ENCODE measurements at places on chromosomes 3 and 15.

GRCh38 chr3:126797563-126797962, 93.5 kb downstream of the CHCHD6 start:
- no peak for DNase-seq

GRCh38 chr15:57384816-57385215, 8.5 kb downstream of the CGNL1 start:
- no peak for DNase-seq

- DNase-seq: no peak
These were observed 119.4 kb upstream of the NPHP3 start for GRCh38 chr3:132841621-132842020.

DNA sequence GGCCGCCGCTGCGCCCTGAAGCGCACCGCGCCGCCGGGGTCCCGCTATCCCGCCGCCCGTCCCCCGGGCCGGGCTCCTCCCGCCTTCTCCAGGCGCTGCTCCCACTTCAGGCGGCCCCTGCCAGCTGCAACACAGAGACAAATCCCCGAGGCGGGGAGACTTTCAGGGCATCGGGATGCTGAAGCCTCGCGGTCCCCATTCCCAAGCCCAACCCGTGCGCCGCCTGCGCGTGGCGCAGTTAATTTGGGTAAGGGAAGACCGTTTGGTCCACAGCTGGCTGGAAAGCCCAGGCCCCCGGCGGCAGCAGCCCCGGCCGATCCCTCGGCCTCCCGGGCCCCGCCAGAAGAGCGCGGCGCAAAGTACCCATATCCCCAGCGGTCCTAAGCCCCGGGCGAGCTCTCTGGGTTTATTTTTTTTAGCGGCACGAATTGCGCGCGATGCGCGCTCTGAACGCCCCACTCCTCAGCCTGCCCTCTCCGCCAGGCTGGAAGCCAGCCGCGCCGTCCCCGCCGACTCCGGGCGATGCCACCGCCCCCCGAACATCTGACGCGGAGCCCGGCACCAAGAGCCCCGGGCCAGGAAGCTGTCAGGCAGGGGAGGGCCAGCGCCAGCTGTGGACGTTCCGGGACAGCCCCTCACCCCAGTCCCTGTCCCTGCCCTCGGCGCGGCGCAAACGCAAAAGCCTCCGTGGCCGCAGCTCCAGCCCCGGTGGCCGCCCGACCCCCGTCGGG, 517 bp downstream of the FBN1 start:
- no peak for DNase-seq

GRCh38 chr3:101158374-101158773, 162.0 kb downstream of the IMPG2 start:
- no peak for DNase-seq

DNA sequence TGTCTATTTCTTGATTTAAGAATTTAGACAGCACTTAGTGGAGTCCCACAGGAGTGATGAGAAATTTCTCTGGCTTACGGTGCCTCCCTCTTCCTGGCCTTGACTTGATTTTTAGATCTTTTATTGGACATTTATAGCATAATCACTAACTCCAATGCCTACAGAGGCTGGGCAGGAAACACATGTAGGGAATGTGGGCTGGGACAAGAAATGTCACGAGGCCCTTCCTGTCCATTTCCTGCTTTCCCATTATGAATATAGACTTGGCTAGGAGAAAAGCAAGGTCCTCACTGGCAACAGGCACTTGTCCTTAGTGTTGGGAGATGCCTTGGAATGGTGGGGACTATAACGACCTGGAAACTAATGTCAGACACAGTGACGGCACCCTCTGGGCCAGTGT, 100.3 kb downstream of the MYLK start:
- no peak for DNase-seq

GRCh38 chr3:184639351-184639750, 72.5 kb downstream of the MAGEF1 start:
- DNase-seq: no peak

GRCh38 chr15:48090115-48090514, 30.7 kb upstream of the SLC24A5 start:
- no peak for DNase-seq

DNA sequence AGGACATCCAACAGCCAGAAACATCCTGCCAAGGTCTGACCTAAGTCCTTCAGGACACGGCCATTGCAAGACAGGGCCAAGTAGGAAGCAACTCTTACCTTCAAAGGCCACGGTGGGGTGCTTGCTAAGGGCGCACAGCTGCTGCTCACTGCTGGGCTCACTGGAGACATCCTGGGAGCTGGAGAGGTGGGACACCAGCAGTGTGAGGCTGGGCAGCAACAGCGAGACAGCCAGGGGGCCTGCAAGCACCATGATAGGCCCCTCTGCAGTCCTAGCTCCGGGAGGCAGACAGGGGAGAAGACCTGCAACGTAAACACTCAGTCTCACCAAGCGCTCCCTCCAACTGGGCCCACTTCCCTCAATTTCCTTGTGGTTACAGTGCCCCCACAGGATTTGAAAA, 79.2 kb downstream of the SEMA5B start:
- DNase-seq: no peak

DNA sequence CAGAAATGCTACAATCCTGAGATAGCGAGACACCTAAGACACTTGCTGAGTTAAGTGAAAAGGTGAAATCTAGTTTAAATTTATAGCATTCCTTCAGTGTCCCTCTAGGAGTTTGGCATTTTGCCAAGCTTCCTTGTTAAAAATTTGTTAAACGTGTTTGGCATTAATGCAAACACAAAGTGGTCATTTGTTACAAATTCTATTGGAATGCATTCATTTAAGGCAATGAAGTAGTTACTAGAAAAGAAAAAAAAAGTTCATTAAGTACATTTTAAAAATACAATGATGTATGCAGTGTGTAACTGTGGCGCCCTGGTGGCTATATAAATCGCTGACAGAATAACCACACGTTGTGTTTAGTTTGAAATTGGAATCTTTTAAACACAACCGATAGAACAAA, 31.3 kb upstream of the WNT5A start:
- DNase-seq: no peak

- DNase-seq: no peak
These were observed 15.4 kb upstream of the MSL2 start for GRCh38 chr3:136211547-136211946.

- DNase-seq: no peak
These were observed 10.7 kb downstream of the GORASP1 start for GRCh38 chr3:39096775-39097174.

- peak; percentile 32 for DNase-seq
These were observed 59.0 kb downstream of the RORA start for GRCh38 chr15:61169904-61170695.

- no peak for DNase-seq
These were observed 287.3 kb downstream of the GABRG3 start for GRCh38 chr15:27258287-27258686.

GRCh38 chr3:190323246-190323626, 990 bp upstream of the CLDN1 start:
- no peak for DNase-seq

DNA sequence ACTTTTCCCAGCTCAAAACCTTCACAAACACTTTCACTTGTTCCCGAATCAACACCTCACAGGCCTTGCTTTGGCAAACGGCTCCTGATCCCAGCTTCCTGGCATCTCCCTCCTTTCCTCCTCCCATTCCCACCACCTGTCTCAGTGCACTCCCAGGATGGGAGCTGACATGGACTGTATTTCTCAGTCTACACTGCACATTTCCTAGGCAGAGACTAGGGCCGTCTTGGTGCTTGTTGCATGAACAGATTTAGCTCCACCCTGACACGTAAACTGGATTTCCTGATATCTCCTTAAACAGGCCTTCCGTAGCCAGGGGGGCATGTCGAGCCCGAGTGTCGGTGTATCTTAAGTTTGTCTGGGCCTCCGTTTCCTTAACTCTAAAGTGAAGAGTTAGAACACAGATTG, 790 bp upstream of the WHAMM start:
- no peak for DNase-seq

GRCh38 chr3:190155752-190156151, 35.1 kb upstream of the P3H2 start:
- no peak for DNase-seq

GRCh38 chr3:197007296-197007940, 22.2 kb downstream of the MELTF start:
- no peak for DNase-seq

DNA sequence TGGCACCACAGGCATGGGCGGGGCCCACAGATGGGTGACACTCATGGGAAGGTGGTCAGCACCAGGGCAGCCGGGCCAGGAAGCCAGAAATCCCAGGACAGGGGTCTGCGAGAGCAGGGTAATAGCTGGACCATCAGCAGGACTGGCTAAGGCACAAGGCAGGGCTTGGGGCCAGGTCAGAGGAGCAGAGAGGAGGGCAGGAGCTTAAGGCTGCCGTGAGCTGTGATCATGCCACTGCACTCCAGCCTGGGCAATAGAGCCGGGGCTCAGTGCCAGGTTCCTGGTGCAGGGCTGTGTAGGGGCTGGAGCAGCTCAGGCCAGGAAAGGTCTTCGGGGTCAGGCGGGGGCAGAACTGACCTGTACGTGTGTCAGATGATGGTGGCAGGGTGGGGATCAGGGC, 64.2 kb upstream of the LINGO1 start:
- no peak for DNase-seq

DNA sequence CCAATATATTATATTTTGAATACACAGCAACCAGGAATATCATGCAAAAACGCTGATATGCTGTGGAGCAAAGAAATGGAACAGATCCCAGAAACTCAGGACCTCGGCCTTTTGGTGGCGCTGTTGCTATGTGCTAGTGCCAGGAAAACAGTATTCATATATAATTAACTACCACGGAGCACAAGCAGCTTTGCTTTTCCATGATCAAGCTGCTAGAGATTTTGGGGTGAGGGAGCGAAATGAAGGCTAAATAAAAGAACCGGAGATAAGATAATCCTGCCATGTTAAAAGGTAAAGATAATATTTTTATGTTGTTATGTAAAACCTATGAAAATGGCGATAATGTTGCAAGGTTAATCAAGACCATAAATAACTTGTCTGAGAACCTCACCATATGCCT, 157.7 kb upstream of the FAM3D start:
- DNase-seq: peak; percentile 14

- no peak for DNase-seq
These were observed 585.2 kb downstream of the NTRK3 start for GRCh38 chr15:87671289-87671688.

DNA sequence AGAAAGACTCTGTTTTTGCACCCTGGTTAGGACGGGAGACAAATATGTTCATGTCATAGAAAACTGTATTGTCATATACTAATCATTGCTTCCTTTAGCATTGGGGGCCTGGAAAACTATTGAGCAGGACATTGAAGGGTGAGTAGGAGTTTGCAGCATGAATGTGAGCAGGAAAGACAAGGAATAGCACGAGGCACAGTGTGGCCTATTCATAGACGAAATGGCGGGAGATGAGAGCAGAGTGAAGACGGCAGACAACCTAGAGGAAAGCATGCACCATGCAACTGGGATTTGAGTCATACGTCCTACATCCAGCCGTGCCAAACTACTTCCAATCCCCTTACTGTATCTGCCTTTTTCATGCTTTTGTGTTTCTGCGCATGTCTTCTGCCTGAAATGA, 508.1 kb downstream of the NTRK3 start:
- DNase-seq: no peak

DNA sequence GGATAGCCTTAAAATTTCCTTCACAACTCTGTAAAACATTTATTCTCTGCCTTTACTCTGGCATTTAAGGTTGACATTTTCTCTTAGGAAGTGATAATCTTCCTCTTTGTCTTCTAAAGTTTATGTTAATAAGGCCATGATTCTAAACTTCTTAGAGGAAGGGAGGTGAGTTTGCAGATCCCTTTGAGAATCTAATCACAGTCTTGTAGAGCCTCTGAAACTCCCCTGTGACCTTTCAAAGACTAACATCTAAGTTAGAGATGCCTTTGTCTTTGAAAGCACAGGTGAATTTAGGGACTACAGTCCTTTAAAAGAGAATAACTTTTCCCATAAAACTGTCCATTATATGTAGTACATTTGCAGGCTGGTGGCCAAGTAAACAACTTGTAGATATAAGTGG, 115.1 kb downstream of the PLCL2 start:
- DNase-seq: no peak

GRCh38 chr15:29062179-29062591, 176.4 kb downstream of the APBA2 start:
- DNase-seq: no peak

DNA sequence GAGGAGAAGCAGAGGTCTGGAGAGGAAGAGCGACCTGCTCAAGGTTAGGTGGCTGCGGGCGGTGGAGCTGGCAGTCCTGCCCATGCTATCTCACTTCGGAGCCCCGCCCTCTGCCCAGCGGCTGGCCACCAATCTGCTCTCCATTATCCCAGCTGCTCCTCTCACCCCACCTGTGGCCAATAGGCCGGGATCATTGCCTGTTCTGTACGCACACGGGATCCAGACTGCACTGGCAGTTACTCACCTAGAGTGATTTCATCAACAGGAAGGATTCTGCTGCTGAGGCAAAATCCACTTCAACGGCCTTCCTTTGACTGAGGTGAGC, 100.6 kb downstream of the TLE3 start:
- DNase-seq: no peak

DNA sequence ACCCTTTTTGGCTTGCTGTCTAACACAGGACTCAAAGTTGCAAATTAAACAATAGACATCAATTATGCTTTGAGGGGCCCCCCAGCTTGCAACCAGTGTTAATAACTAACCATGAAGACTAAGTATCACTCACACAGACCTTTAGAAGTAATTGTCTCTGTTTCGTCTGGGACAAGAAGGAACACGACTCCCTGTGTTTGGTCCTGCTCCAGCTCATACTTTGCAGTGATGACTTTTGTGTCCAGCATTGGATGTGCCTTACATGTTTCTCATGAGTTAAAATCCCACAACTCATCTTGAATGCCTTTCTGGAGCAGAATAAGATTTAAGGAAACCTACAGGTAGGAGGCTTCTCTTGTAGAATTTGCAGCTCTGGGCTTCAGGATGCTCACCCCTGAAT, 53.1 kb downstream of the GMNC start:
- no peak for DNase-seq

- DNase-seq: no peak
These were observed 64.0 kb upstream of the SKOR1 start for GRCh38 chr15:67761343-67761742.

GRCh38 chr3:32423534-32423933, 31.9 kb downstream of the CMTM7 start:
- no peak for DNase-seq

DNA sequence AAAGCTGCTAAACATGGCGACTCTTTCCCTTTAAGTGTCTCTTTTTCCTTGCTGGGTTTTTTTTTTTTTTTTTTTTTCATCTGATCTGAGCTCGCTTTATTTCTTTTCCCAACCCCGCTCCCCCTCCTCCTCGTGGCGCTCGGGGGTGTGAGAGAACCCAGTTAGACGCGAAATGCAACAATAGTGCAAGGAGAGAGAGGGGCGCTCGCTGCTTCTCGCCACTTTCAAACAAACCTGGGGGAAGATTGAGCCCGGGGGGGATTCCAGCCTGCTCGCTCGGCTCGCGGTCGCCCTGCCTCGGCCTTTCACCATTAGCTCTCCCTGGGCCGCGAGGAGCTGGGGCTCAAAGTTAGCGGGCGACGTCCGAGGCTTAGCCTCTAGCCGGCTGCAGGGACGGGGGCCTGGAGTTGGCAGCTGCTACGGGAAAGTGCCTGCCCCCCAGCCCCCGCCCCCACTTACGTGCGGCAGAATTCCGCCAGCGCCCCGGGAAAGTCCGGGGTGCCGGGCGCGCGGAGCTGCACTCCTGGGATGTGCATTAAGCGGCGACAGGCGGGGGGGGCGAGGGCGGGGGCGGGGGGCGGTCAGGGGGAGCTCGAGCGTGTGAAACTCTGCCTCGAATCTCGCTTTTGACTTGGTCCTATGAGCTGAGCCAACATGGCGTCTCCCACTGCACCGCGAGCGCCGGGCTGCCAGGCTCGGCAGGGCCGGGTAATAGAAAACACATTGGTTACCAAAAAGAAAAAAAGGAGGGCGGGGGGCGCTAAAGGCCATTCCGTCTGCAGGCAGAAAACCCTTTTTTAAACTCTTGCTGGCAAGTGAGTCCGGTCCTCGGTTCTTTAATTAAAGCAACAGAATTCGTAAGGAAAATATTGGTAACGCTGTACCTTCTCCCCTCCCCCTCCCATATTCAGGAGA, 10.4 kb downstream of the NR2F2 start:
- DNase-seq: no peak
